ENCODE measurements at places on chromosomes 4 and X.

DNA sequence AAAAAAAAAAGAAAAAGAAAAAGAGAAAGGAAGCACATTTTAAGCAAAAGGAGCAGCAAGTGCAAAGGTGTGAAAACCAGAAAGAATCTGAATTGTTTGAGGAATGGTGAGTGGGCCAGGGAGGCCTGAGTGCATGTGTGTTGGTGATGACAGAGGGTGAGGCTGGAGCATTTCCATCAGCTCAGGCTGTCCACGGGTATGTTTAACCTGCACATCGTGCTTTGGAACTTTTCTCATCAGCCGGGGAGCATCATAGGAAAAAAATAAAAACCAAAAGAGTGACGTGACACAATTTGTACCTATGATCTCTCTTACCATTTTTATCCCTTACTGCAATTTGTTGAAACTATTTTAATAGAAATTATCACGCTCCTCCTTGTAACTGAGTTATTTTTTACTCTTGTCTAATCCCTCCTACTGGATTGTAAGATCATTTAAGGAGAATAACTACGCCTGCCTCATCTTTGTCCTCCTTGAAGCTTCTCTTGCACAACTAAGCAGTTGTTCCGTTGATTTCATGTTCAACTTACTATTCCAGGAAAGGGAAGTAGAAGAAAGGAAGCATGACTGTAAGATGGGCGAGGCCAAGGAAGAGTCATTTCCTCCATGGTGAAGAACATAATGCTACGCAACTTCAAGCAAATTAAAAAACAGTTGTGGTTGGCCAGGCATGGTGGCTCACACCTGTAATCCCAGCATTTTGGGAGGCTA lies 7.0 kb downstream of the PALLD start:
- H3K27me3 ChIP-seq = no peaks in the 10 kb centered on the region
- H3K4me3 ChIP-seq = no peak overlapping the region
- H3K4me1 ChIP-seq = no peaks in the 10 kb centered on the region
- H3K27ac ChIP-seq = no peak overlapping the region
- DNase-seq = no peak

GRCh38 chr4:53321151-53321983 lies 44.5 kb downstream of the SCFD2 start:
- H3K4me1 ChIP-seq = peaks cover 22% of the 10 kb centered on the region
- DNase-seq = no peak
- no peaks in the 10 kb centered on the region for H3K36me3 ChIP-seq
- peak overlapping the region; percentile 88 for H3K27ac ChIP-seq
- H3K27me3 ChIP-seq = no peaks in the 10 kb centered on the region
- no peak overlapping the region for H3K4me3 ChIP-seq

DNA sequence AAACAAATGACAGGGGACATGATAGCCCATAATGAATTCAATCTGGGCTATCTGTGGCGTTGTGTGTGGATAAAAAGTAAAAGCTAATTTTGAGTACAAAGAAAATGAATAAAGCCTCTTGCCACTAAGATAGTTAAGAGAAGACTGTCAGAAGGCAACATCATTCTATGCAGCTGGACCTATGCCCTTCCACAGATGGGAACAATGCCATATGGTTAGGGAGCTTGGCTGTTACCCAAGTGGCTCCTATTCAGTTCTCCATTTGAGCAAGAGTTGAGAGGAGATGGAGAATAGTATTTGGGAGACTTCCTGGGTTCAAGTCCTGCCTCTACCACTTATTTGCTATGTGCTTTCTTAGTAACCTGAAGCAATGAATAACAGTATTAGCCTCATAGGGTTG lies 107.7 kb downstream of the ANXA3 start:
- DNase-seq = no peak
- H3K36me3 ChIP-seq = no peaks in the 10 kb centered on the region
- no peak overlapping the region for H3K4me3 ChIP-seq

GRCh38 chr4:26765515-26765914 lies 95.1 kb upstream of the STIM2 start:
- no peak overlapping the region for H3K27ac ChIP-seq
- H3K4me3 ChIP-seq = no peak overlapping the region
- no peaks in the 10 kb centered on the region for H3K27me3 ChIP-seq
- peaks cover 8% of the 10 kb centered on the region for H3K36me3 ChIP-seq
- no peak for DNase-seq

GRCh38 chrX:55451626-55451989 lies 319 bp upstream of the MAGEH1 start:
- H3K36me3 ChIP-seq = no peaks in the 10 kb centered on the region
- peak overlapping the region; percentile 37 for H3K4me3 ChIP-seq
- no peak for DNase-seq
- no peak overlapping the region for H3K27ac ChIP-seq
- H3K4me1 ChIP-seq = no peaks in the 10 kb centered on the region

GRCh38 chr4:134756421-134756820 lies 554.8 kb upstream of the PABPC4L start:
- no peaks in the 10 kb centered on the region for H3K36me3 ChIP-seq
- no peaks in the 10 kb centered on the region for H3K4me1 ChIP-seq
- H3K27ac ChIP-seq = no peak overlapping the region
- no peak for DNase-seq

GRCh38 chrX:154714925-154715324 lies 36.0 kb downstream of the GAB3 start:
- no peaks in the 10 kb centered on the region for H3K27me3 ChIP-seq
- H3K4me3 ChIP-seq = no peak overlapping the region
- DNase-seq = no peak
- no peak overlapping the region for H3K27ac ChIP-seq
- H3K36me3 ChIP-seq = no peaks in the 10 kb centered on the region

- DNase-seq = no peak
- no peaks in the 10 kb centered on the region for H3K4me1 ChIP-seq
- no peak overlapping the region for H3K27ac ChIP-seq
- no peak overlapping the region for H3K4me3 ChIP-seq
- no peaks in the 10 kb centered on the region for H3K36me3 ChIP-seq
- H3K27me3 ChIP-seq = no peaks in the 10 kb centered on the region
Observed at GRCh38 chr4:30600246-30601017, 119.7 kb upstream of the PCDH7 start.

- H3K4me3 ChIP-seq = peak overlapping the region; percentile 55
- DNase-seq = no peak
- no peaks in the 10 kb centered on the region for H3K27me3 ChIP-seq
- H3K27ac ChIP-seq = peak overlapping the region; percentile 47
Observed at GRCh38 chrX:17375367-17375636, 302 bp downstream of the NHS start.

DNA sequence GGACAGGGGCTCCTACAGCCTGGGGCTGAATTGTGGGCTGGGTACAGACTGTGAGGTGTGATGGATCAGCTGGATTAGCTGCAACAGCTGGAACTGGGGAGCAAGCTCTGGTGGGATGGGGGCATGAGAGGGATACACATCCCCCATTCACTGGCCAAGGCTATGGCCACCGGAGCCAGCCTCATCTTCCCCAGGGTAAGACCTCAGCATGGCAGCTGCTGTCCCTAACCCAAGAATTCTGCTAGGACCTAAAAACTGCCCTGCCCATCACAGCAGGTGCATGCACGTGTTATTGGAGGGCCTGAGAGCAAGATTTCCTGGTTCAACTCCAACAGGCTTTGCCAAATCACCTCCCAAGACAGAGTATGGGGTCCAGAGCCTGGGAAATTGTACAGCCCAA lies 258.6 kb upstream of the AGTR2 start:
- H3K27me3 ChIP-seq = no peaks in the 10 kb centered on the region
- H3K4me1 ChIP-seq = no peaks in the 10 kb centered on the region
- no peaks in the 10 kb centered on the region for H3K36me3 ChIP-seq
- no peak overlapping the region for H3K27ac ChIP-seq

DNA sequence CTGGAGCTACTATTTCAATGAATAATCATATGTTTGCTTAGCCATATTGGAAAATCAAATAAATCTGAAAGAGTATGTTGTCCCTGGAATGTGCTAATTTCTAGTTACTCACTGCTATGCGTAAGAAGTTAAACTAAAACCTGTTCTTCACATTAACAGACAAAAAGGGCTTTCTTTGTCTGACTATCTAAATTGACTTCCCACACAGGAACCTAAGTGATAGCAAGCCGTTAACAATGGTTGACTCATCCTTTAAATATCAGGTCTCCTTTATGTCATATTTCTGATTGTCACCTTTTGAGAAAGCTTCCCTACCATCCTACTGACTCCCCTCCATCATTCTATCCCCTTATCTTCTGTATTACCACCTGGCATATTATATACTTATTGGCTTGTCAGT lies 81.4 kb downstream of the AMELX start:
- H3K4me1 ChIP-seq = no peaks in the 10 kb centered on the region
- no peak overlapping the region for H3K4me3 ChIP-seq
- no peaks in the 10 kb centered on the region for H3K27me3 ChIP-seq
- no peak for DNase-seq
- no peaks in the 10 kb centered on the region for H3K36me3 ChIP-seq

DNA sequence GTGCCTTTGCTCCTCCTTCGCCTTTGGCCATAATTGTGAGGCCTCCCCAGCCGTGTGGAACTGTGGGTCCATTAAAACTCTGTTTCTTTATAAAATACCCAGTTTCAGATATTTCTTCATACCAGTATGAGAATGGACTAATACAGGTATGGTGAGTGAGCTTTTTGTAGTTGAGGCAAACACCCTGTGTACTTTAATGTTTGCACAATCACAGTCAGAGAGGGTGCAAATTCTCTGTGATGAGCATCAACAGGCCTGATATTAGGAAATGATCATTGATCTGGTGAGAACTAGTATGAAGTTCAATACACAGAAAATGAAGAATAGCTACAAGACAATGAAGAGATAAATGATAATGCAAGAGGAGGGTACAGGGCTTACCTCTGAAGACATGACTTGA lies 744.6 kb downstream of the RPA4 start:
- no peaks in the 10 kb centered on the region for H3K27me3 ChIP-seq
- no peaks in the 10 kb centered on the region for H3K36me3 ChIP-seq
- no peak overlapping the region for H3K27ac ChIP-seq
- no peak for DNase-seq

DNA sequence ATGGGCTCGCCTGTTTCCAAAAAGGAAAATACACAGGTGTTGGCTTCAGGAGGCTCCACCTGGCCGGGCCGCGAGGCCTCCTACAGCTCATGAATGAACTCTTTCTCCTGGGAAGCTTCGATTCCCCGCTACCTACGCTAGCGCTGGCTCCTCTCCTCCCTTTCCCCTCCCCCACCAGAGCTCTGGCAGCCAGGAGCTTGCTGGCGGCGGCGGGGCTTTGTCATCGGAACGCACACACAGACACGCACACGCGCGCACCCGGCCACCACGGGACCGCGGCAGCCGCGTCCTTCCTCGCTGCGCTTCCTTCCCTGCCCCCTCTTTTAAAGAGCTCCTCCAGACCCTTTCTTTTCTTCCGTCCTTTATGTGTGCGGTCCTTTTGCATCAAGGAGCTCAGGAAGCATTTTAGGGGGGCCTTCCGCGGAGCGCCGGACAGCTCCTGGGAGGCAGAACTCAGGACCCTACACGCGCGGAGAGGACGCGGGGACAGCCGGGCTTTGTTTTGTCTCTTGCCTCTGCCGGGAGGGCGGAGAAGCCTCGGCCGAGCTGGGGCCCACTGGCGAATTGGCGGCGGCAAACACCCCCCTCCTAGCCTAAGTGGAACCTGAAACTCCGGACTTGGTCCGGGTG lies 70.2 kb upstream of the BCOR start:
- H3K27ac ChIP-seq = no peak overlapping the region
- no peaks in the 10 kb centered on the region for H3K4me1 ChIP-seq
- H3K27me3 ChIP-seq = no peaks in the 10 kb centered on the region

DNA sequence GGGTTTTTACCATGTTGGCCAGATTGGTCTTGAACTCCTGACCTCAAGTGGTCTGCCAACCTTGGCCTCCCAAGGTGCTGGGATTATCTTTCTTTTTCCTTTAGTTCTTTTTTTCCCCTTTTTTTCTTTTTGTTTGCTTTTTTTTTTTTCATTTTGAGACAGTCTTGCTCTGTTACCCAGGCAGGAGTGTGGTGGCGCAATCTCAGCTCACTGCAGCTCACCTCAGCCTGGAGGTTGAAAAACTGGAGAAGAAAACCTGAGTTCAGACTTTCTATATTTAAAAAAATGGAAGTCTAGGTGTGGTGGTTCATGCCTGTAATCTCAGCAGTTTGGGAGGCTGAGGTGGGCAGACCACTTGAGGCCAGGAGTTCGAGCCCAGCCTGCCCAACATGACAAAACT lies 181.1 kb upstream of the HS3ST1 start:
- no peaks in the 10 kb centered on the region for H3K36me3 ChIP-seq
- H3K27me3 ChIP-seq = no peaks in the 10 kb centered on the region
- DNase-seq = no peak
- no peak overlapping the region for H3K4me3 ChIP-seq

- no peak overlapping the region for H3K27ac ChIP-seq
- H3K36me3 ChIP-seq = no peaks in the 10 kb centered on the region
- H3K27me3 ChIP-seq = no peaks in the 10 kb centered on the region
- H3K4me1 ChIP-seq = no peaks in the 10 kb centered on the region
- DNase-seq = no peak
- no peak overlapping the region for H3K4me3 ChIP-seq
Observed at GRCh38 chr4:28238876-28239275, 1378.2 kb downstream of the STIM2 start.

Data from RWPE2 (cell line).